ENCODE measurements at places on chromosomes 13 and 19. TPM values are rescaled to one million over a fixed set of nuclear protein-coding genes. Genes with fewer than 3 reads are reported as not detected.

- peak; percentile 58 for DNase-seq
These were observed at the start of gene PPFIA3 for GRCh38 chr19:49119411-49120324. TSS of gene PPFIA3 (plus strand) at chr19:49119544. CDS start at chr19:49127874, 8,330 bp downstream.

GRCh38 chr19:31002518-31003244, 346.6 kb downstream of the TSHZ3 start:
- DNase-seq = peak; percentile 2

DNA sequence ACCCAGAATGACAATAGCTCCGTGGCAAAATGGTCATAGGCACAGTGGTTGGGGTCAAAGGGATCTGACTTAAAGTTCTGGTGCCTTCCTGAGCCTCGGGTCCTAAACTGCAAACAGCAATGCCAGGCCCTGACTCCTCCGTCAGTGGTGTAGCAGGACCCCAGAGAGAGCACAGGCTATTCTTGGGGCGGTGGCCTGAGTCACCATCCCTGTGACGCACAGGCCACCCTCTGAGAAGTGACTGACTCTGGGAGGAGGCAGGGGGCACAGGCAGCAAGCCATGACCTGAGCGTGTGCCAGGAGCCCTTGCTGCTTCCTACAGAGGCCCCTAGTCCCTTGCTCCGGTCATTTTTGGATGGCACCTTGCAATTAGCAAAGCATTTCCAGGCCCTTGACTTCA, 18.7 kb downstream of the PLVAP start:
- no peak for DNase-seq

- no peak for DNase-seq
These were observed 26.6 kb upstream of the OR10H1 start for GRCh38 chr19:15841875-15842569.

Gene TDRD3
- 38.9 TPM for polyA plus RNA-seq

Gene KLK3
- polyA plus RNA-seq = 0.42 TPM

Gene LGALS14
- not detected for polyA plus RNA-seq

Gene ERCC1
- 82.4 TPM for polyA plus RNA-seq

All from renal cortex interstitium (tissue), 15 donors.